ENCODE measurements at places on chromosomes 6 and 20. TPM values are rescaled to one million over a fixed set of nuclear protein-coding genes. Genes with fewer than 3 reads are reported as not detected.

SLC44A4 gene
- total RNA-seq = 0.15 TPM

TTK gene
- total RNA-seq = 40.7 TPM

OR2J3 gene
- not detected for total RNA-seq

ADGRG6 gene
- 0.52 TPM for total RNA-seq

OR2H1 gene
- not detected for total RNA-seq

BPIFA1 gene
- not detected for total RNA-seq

DNA sequence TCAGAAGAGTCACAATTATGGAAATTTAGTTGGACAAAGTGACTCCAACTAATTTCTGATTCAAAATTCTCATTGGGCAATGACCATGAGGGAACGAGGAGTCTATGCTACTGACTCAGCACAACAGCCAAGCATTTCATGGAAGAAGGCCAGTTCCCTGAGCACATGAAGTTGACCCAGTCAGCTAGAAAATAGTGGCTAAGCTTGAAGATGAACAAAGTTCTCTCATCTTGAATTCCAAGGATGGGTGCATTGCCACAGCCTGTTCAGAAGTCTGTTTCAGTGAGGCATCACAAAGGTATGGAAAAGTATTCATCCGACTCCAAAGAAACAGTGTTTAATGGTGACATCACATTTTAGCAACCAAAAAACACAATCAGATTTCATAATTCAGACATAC lies 676.9 kb downstream of the HACE1 start:
- no peak for DNase-seq

DNA sequence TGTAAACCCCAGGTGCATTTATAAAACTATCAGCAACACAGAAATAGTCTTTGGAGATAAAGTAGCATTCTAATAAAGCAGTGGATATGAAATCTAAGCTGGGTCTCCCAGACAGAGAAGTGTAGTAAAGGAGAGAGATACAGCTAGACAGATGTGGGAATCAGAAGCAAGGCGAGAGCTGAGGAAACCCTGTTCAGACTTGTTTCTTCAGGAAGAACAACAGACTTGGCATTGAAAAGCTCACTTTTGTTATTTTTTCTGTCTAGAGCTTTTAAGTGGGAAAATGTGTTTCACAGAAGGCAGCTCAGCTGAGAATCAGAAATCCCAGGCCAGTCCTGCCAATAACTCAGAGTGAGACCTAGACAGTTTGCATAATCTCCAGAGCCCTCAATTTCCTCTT lies 52.9 kb downstream of the SLC35B3 start:
- DNase-seq = no peak

DNA sequence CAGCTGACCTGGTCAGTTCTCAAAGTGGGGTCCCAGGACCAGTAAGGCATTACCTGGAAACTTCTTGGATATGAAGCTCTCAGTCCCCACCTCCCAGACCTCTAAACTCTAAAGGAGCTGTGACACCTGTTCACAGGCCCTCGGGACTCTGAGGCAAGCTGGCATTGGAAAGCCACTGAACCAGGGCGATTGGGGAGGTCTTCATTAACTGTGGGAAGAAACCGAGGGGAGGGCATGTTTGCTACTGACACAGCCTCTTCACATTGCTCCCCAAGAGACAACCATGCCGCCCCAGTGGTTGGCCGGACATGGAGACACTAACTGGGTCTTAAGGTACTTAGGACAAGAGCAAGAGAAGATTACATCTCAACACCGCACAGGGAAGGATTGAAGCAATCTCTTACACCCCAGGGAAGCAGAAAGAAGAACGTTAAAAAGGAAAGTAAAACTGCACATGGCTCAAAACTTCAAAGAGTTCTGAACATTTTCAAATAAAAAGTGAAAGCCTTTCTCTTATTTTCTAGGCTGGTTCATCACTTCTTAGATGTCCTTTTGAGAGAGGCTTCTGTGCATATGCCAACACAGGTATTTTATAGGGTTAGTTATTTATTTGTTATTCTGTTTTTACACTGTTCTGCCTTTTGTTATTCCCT lies 210.0 kb upstream of the CST7 start:
- DNase-seq = peak; percentile 34

- no peak for DNase-seq
These were observed 8.5 kb upstream of the SPATS1 start for GRCh38 chr6:44333942-44334341.

GRCh38 chr6:105791179-105791578 lies 295.0 kb upstream of the PRDM1 start:
- DNase-seq = no peak

GRCh38 chr6:28002161-28002560 lies 45.1 kb downstream of the OR2B6 start:
- no peak for DNase-seq

DNA sequence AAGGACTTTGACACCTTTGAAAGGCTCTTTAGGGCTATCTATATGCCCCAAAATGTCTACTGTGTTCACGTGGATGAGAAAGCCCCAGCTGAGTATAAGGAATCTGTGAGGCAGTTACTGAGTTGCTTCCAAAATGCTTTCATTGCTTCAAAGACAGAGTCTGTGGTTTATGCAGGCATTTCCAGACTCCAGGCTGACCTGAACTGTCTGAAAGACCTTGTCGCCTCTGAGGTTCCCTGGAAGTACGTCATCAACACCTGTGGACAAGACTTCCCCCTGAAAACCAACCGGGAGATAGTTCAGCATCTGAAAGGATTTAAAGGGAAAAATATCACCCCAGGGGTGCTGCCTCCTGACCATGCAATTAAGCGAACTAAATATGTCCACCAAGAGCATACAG lies 65.2 kb downstream of the GCNT2 start:
- no peak for DNase-seq
